Pulmonary artery endothelial cell (primary cell): ENCODE measurements at places on chromosomes 5 and 9. TPM values are rescaled to one million over a fixed set of nuclear protein-coding genes. Genes with fewer than 3 reads are reported as not detected.

SPATA31A3 gene
- not detected in 2 replicates for total RNA-seq

MLANA gene
- total RNA-seq, result not detected in 2 replicates

RNF208 gene
- total RNA-seq, result 0.07 and 0.33 TPM in 2 replicates

ARHGEF37 gene
- total RNA-seq, result 7.3 and 9.2 TPM in 2 replicates

OR1N2 gene
- total RNA-seq, result not detected in 2 replicates

ASS1 gene
- total RNA-seq, result 3.0 and 6.9 TPM in 2 replicates

SLC34A3 gene
- total RNA-seq, result not detected in 2 replicates

GBGT1 gene
- total RNA-seq, result 17.3 and 21.5 TPM in 2 replicates

LTC4S gene
- total RNA-seq, result 0.46 and 0.66 TPM in 2 replicates

NUTM2G gene
- not detected in 2 replicates for total RNA-seq

FCN1 gene
- total RNA-seq, result not detected in 2 replicates

ACO1 gene
- 49.1 and 90.9 TPM in 2 replicates for total RNA-seq

AMBP gene
- not detected in 2 replicates for total RNA-seq

BNC2 gene
- 12.8 and 16.8 TPM in 2 replicates for total RNA-seq

LOX gene
- total RNA-seq, result 25.5 and 36.9 TPM in 2 replicates

LRRC26 gene
- total RNA-seq, result not detected in 2 replicates

FOXD4L3 gene
- total RNA-seq, result 0.07 TPM in 1 of 2 replicates, not detected in the other

ELOVL7 gene
- total RNA-seq, result under 0.01 TPM in 1 of 2 replicates, not detected in the other

N4BP3 gene
- 11.0 and 16.6 TPM in 2 replicates for total RNA-seq

FBXW2 gene
- 39.1 and 49.9 TPM in 2 replicates for total RNA-seq

BTNL3 gene
- not detected in 2 replicates for total RNA-seq

EMB gene
- not detected in 2 replicates for total RNA-seq

F2RL2 gene
- total RNA-seq, result 0.66 and 1.8 TPM in 2 replicates

SHB gene
- total RNA-seq, result 17.3 and 20.2 TPM in 2 replicates

PJA2 gene
- 61.7 and 74.8 TPM in 2 replicates for total RNA-seq

OLFM1 gene
- 0.13 and 0.46 TPM in 2 replicates for total RNA-seq

CSF1R gene
- total RNA-seq, result not detected in 2 replicates

RABL6 gene
- total RNA-seq, result 85.5 and 96.1 TPM in 2 replicates

ZNF354C gene
- total RNA-seq, result 6.4 and 7.1 TPM in 2 replicates

SLC6A18 gene
- not detected in 2 replicates for total RNA-seq

FAM221B gene
- not detected in 2 replicates for total RNA-seq

TOMM5 gene
- 217 and 233 TPM in 2 replicates for total RNA-seq

PCA3 gene
- 0.79 and 1.2 TPM in 2 replicates for total RNA-seq

BOD1 gene
- 79.3 and 81.3 TPM in 2 replicates for total RNA-seq

MRNIP gene
- total RNA-seq, result 8.9 and 13.8 TPM in 2 replicates

MVB12B gene
- total RNA-seq, result 1.1 and 1.8 TPM in 2 replicates

TICAM2 gene
- 1.1 and 2.1 TPM in 2 replicates for total RNA-seq

SLC36A3 gene
- total RNA-seq, result not detected in 2 replicates

YTHDC2 gene
- total RNA-seq, result 26.6 and 40.8 TPM in 2 replicates

CCDC107 gene
- total RNA-seq, result 10.6 and 11.7 TPM in 2 replicates

CFAP157 gene
- total RNA-seq, result not detected in 2 replicates

PCDHGB1 gene
- total RNA-seq, result 0.59 and 0.63 TPM in 2 replicates

SLCO4C1 gene
- total RNA-seq, result not detected in 2 replicates

CRHBP gene
- total RNA-seq, result 0.18 TPM in 1 of 2 replicates, not detected in the other

BARHL1 gene
- total RNA-seq, result not detected in 2 replicates

BARX1 gene
- not detected in 2 replicates for total RNA-seq

PRSS3 gene
- total RNA-seq, result 20.3 and 30.8 TPM in 2 replicates

CCDC192 gene
- total RNA-seq, result not detected in 2 replicates
